Fibroblast of skin of scalp (primary cell): ENCODE measurements at places on chromosomes 3 and 15.

GRCh38 chr3:26099692-26100091, 309.8 kb downstream of the OXSM start:
- peak; percentile 9 for DNase-seq

DNA sequence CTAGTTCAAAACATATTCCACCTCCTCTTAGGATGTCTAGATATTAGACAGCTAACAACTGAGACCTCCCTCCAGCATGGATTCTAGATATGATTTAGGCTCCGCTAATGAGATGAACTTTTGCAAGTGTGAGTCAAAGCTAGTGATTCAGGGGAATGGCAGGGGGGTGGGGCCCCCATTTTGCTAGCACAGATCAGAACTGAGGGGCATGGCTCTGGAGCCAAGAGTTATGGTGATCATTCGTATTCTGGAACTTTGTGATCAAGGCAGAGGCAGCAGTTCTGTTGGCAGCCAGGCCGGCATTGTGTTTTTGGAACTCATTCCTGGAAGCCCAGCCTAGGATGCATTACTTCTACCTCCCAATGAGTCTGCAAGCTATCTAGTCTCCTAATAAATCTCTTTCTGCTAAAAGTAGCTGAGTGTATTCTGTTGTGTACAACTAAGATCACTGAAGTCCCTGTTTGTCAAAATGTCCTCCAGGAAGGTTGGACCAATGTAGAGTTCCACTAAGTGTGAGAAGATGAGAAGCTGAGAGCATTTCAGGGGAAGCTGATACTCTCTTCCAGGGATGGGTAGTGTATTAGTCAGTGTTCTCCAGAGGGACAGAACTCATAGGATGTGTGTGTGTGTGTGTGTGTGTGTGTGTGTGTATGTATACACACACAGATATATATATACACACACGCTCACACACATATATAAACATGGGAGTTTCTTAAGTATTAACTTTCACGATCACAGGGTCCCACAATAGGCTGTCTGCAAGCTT, 312.7 kb downstream of the TLE3 start:
- peak; percentile 71 for DNase-seq

GRCh38 chr3:155744626-155745324, at the start of gene PLCH1:
PLCH1 (minus strand) TSS chr3:155745071; CDS start chr3:155704224, 40,847 bp downstream.
- DNase-seq, result peak; percentile 54

GRCh38 chr15:92082006-92082843, 228.7 kb downstream of the SLCO3A1 start:
- peak; percentile 68 for DNase-seq

GRCh38 chr3:126979046-126979628, 3.8 kb upstream of the PLXNA1 start:
- DNase-seq, result no peak

DNA sequence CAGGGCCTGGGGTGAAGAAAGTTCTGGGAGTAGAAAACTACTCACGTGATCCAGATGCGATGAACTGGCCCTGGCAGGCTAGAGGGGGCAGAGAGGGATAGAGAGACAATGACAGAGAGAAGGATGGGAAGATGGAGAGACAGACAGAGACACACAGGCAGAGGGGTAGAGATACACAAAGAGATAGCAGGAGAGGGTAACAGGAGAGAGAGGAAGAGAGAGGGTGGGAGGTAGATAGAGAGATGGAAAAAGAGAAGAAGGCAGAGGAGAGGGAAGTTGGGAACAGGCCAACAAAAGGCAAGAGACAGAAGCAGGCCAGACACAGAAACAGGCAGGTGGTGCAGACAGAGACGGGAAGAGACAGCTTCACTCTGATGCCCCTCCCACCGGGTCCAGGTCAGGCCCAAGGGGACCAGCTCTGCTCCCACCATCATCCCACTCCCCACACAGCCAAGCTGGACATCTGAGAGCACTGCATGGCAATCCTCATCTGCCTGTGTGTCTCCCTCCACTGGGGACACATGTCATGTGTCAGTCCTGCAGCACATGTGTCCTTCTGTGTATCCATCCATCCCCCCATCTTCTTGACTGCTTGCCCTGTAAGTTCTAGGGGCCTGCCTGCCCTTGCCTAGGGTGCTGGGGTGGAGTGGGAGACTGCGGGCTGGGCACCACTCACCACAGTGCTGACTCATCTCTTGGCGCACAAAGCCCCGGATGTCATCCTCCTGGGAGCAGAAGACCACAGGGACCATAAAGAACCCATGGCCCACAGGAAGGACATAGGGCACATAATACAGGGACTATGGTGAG, 2.2 kb upstream of the UCN2 start:
- DNase-seq, result peak; percentile 68

DNA sequence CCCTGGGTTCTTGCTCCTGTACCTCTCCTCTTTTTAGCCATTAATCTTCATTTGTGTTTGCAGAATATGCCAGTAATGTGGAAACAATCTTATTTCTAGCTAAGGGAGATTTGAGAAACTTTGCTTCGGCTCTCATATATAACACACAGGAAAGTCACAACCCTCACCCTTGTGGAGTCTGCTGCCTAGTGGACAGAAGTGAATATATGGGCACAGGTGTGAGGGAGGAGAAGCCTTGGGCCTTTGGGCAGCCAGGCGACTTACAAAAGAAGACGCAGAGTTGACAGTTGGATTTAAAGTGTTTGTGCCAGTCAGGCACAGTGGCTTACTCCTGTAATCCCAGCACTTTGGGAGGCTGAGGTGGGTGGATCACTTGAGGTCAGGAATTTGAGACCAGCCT, 181.8 kb upstream of the TBL1XR1 start:
- no peak for DNase-seq

DNA sequence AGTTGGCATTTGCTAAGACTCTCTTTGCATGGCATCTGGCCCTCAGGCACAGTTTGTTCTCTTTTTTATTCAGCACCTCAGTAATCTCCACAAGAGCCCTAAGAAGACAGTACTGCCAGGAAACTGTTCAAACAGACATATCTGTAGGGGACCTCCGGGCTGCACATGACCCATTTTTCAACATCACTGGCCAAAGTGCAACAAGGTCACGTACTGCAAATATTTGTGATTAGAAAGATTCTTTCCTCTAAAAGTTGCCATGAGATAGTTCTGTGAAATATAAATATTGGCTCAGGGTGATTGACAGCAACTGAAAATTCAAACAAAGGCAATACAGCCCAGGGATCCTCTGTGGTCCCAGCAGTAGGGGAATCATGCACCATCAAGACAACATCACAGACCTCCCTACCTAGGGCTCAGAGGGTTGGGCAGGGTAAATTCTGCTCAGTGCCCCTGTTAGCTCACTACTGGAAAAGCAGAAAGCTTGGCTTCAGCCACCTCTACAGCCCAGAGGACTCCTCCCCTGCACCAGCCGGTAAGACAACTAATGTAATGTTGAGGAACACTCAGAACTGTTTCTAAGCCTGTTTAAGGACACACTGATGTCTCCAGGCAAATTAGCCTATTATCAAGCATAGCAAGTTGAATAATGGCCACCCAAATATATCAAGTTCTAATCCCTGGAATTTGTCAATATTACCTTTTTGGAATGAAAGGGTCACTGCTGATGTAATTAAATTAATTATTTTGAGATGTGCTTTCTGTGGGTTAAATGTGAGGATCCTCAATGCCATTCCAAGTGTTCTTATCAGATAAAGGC, 117.4 kb upstream of the LPP start:
- no peak for DNase-seq

GRCh38 chr3:169886671-169887070, 16.9 kb upstream of the LRRC31 start:
- DNase-seq, result peak; percentile 6

GRCh38 chr15:75090388-75090734, 67.0 kb downstream of the PPCDC start:
- DNase-seq, result no peak

DNA sequence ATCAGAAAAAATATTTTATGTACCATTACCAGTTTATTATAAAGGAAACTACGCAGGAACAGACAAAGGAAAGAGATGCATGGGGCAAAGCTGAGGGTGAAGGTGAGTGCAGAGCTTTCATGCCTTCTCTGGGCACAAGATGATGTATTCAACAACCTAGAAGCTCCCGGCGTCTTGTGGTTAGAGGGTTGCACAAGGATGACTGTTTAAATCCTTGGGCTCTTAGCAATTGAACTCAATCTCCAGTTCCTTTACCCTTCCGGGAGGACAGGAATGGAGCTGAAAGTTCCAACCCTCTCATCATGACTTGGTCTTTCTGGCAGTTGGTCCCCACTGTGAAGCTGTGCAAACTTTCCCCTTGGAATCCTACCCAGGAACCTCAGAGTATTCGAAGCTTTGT, 542.0 kb downstream of the EPHA3 start:
- no peak for DNase-seq

GRCh38 chr3:183272791-183273190, 19.7 kb downstream of the B3GNT5 start:
- no peak for DNase-seq

DNA sequence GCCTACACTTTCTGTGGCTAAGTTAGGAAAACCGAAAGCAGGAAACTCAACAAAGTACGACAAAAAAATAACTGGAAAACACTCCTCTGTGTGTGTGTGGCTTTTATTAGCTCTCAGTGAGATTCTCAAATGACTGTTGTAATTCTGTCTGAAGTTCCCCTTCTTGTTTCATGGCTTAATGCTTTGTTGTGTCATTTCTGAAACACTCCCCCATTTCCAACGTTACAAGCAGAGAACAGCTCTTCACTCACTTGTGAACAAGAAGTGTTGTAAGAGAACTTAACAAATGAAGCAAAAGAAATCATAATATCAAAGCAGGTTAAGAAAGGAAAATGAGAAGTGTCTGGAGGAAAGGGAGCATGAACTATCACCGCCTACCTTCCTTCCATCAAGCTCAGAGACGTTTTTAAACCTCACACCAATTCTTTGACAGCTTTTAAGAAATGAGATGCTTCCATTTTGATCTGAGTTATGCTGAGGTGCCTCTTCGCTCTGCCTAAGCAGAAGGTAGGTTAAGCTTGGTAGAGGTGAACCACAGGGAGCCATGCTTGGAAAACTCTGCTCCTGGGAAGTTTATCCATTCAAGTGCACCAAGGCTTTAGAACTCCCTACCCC, 12.4 kb upstream of the SEC62 start:
- no peak for DNase-seq

DNA sequence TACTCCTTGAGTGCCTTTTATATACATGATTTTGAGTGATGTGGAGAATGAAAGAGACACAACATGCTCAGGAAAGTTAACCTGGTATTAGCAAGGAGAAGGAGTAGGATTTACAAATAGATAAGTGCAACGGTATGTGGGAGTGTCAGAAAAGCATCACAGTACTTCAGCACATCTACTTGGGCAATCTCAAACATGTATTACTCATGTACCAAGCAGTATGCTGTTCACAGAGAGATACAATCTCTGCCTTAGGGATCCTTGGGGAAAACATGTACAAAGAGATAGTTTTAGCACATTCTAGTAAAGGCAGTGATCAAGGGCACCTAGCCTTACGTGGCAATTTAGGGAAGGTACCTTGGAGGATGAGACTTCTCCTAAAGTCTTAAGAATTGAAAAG, 146.5 kb downstream of the FILIP1L start:
- DNase-seq, result peak; percentile 62

DNA sequence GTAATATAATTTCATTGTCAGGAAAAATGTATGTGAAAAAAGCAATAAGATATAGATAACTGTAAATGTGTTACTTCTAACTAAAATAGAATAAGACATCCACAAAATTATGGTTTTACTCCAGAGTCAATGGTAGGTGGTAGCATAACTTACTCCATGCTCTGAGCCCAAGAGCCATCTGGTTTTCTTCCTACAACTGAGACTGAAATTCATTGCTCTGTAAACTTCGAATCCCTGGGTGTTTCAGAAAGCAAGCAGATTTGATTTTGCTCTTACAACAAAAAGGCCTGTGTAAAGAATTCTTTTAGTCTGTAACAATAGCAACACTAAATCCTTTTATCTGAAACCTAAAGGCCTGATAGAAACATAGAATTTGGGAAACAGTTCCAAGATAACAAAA, 805.9 kb downstream of the AGBL1 start:
- DNase-seq, result no peak

DNA sequence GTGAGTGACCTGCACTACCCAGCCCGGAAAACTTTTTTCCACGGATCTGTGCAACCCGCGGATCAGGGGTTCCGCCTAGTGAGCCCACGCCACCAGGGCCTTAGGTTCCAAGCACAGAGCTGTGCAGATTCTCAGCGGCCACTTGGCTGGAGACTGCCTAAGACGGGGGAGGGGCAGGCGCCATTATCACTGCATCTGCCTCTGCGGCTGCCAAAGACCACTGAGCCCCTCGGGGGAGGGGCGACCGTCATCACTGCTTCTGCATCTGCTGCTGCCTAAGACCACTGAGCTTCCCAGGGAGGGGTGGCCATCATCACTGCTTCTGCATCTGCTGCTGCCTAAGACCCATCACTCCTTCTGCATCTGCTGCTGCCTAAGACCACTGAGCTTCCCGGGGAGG, 460.2 kb downstream of the OCA2 start:
- DNase-seq, result no peak

GRCh38 chr3:100869787-100870186, 123.4 kb downstream of the ABI3BP start:
- DNase-seq, result peak; percentile 94

DNA sequence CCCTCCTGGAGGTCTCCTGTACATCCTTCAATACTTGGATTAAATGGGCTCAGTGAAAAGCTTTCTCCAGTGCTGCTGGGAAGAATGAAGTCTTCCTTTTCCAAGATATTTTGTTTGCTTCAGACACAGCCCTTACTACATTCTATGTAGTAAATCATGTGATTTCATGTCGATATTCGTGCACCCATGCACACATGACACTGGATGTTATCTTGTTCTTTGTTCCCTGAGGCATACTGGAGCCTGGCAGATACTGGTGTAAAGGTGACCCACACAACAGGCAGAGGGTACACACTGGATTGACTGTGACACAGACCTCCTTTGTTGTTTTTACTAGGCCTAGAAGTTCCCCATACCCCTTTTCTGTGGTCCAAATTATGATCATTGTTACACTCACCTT, 40.3 kb upstream of the ATP2C1 start:
- no peak for DNase-seq

DNA sequence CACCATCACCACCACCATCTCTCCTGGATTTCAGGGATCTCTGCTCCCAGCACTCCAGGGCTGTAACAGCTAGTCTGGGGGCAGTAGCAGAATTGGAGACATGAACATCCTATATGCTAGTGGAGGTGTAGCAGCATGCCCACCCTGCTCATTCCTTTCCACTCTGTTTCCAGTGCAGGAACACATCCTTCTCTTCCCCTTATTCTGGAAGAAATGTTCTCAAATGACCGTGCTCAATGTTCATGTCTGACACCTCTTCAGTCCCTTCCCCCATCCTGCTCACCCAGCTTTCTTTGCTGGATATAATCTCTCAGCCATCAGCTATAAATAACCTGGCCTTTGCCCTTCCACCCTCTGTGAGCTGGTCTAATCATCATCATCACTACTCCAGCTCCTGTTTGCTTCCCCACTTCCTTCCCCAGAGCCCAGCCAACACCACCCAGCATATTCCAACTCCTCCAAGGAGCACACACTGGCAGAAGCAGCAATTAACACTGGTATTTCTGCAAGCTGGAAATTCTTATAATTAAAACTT, 31.1 kb downstream of the DCLK3 start:
- DNase-seq, result no peak
